Cortex of kidney (tissue), 1 donor: ENCODE measurements at places on chromosomes 1 and 21.

- no peak for DNase-seq
Measured at GRCh38 chr1:114803001-114803400, 22.5 kb upstream of the SIKE1 start.

- no peak for DNase-seq
Measured at GRCh38 chr21:31473685-31474345, 129.8 kb upstream of the TIAM1 start.

- no peak for DNase-seq
Measured at GRCh38 chr1:27830621-27831440, at the start of gene PPP1R8. Gene PPP1R8, plus strand, starts transcription at chr1:27830782. Its CDS starts 54 bp downstream, at chr1:27830836.

GRCh38 chr1:209307846-209308245 lies 275.7 kb upstream of the CAMK1G start:
- no peak for DNase-seq

- DNase-seq: no peak
Measured at GRCh38 chr1:89620664-89621063, 12.3 kb upstream of the LRRC8C start.

DNA sequence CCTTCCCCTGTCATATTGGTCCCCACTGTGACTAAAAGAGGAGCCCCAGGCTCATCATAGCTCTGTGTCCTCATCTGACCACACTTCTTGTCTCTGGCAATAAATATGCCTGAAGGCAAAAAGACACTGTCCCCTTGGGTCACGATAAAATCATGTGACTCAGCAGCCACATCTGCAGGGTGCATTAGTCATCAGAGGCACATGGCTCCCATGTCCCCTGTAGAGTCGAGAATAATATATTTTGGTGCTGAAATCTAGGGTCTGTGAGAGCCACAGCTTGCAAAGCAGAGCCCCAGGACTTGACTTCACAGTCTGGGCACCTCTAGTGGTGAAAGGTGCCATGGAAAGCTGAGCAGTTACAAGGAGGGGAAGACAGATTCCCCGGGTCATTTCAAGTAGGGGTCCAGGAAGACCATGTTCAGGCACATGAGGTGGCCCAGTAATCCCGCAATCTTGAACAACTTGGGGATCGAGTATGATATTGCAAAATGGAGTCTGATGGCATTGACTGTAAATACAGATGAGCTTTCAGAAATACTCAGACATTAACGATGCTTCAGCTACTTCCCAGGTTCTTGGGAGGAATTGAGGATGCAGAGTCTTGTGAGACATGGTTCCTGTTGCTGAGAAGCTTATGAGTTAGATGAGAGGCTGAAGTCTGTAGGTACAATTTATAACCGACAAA lies 68.6 kb downstream of the SLC35F3 start:
- DNase-seq: no peak

DNA sequence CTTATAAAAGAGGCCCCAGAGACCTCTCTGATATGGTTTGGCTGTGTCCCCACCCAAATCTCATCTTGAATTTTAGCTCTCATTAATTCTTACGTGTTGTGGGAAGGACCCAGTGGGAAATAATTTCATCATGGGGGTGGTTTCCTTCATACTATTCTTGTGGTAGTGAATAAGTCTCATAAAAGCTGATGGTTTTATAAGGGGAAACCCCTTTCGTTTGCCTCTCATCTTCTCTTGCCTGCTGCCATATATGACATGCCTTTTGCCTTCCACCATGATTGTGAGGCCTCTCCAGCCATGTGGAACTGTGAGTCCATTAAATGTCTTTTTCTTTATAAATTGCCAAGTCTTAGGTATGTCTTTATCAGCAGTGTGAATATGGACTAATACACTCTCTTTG lies 22.5 kb upstream of the NEK7 start:
- DNase-seq: no peak

GRCh38 chr1:23026568-23026967 lies 7.3 kb downstream of the KDM1A start:
- no peak for DNase-seq

DNA sequence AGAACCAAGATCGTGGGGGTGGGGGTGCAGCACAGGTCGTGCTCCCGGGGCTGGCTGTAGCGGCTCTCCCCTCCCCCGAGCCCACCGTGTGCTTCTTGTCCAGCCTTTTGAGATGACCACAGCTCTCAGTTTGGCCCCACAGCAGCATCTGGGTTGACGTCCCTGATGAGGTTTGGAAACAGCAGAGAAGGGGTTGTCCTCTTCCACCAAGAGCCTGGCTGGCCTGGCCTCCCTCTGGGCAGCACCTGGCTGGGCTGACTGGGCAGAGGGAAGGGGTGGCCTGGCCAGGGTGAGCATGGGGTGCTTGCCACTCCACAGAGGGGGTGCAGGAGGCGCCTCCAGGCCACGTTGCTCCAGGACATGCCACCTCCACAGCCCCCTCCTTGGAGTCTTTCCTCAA lies 61.5 kb downstream of the SKI start:
- DNase-seq: no peak

- no peak for DNase-seq
Measured at GRCh38 chr21:38165466-38166172, 91.2 kb upstream of the KCNJ15 start.

DNA sequence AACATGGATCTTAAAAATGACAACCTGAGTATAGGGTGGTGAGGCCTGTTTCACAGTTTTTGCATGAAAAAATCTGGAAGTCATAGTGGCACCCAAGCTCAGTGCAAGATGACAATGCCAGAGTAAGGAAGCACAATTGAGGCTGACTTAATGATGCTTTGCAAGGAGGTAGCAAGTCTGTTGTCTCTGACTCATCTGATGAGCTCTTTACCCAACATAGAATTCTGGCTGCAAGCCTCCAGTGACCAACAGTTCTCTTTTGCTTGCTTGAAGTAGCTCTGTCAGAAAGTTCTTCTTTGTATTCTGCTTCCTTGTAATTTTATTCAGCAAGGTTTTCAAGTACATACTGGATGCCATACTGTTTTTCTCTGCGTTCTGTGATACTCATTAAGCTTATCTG lies 117.1 kb downstream of the FOXD2 start:
- no peak for DNase-seq

DNA sequence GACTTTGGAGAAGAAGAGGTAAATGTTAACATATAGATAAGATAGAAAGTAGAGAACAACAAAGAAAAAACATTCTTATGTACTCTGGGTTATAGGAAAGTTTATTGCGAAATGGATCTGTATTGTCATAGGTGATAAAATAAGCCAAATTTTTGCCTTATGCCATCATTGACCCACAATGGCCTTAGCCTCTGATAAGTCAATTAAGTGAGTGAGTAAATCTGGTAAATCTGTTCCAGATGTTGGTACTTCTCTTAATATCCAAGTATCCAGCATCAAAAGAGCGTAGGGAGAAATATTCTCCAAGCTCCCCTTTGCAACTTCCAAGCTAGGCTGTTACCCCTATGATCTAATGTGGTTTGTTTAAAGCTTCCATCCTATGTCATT lies 38.3 kb upstream of the CLCA4 start:
- DNase-seq: no peak

DNA sequence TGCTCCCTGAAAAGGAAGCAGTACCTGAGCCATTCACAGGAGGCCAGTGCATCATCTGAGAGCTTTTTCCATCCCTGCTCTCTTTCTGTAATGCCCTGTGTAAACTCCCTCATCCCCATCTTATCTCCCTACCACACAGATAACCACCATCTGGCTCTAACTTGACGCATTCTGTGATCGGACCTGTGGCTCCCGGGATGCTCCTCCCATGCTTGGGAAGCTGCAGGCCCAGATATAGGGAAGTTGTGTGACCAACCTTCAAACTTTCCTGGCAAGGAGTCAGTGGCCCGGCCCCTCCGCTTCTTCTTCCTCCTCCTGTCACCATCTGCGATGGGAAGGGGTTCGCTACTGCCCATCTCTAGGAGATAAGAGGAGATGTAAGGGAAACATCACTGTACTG lies 21.1 kb downstream of the MKNK1 start:
- DNase-seq: no peak

GRCh38 chr1:200970771-200971427 lies 52.6 kb downstream of the KIF21B start:
- DNase-seq: no peak

- DNase-seq: no peak
Measured at GRCh38 chr1:159889821-159890252, 10.1 kb downstream of the CFAP45 start.

DNA sequence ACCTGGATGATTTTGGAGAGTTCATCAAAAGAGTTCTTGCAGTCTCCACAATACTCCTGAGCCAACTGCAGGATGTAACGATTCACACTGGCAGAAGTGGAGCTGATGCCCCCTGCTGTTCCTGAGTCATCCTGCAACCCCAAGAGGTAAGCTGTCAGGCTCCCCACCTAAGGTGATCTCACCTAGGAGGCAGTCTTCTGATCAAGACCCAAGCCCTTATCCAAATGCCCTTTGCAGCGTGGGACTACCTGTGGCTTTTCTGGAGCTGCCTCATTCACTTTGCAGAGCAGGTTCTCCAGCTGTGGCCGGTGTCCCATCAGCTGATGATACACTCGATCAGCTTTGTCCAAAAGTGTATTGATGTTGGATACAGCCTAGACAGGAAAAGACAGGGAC lies 96.4 kb downstream of the UBR4 start:
- DNase-seq: no peak

- no peak for DNase-seq
Measured at GRCh38 chr1:115227346-115228082, 110.5 kb downstream of the NGF start.

DNA sequence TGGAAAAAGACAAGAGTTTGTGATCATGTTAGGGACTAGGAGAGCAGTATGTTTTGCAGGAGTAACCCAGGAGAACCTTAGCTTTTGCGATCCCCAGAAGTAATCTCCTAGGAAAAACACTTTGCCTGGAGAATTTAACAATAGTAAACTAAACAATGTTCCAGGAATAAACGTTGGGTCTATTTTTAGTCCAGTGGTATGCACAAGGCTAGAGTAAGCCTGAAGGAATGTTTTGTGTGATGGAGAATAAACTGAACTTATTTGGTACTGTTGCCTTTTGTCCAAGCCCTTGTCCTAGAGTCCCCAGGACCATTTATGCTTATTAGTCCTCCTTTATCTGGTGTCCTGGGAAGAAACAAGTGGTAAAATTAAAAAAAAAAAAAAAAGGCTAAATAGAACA lies 28.7 kb upstream of the RGS5 start:
- DNase-seq: no peak

GRCh38 chr1:155913969-155914757 lies 3.0 kb upstream of the RIT1 start:
- DNase-seq: no peak

DNA sequence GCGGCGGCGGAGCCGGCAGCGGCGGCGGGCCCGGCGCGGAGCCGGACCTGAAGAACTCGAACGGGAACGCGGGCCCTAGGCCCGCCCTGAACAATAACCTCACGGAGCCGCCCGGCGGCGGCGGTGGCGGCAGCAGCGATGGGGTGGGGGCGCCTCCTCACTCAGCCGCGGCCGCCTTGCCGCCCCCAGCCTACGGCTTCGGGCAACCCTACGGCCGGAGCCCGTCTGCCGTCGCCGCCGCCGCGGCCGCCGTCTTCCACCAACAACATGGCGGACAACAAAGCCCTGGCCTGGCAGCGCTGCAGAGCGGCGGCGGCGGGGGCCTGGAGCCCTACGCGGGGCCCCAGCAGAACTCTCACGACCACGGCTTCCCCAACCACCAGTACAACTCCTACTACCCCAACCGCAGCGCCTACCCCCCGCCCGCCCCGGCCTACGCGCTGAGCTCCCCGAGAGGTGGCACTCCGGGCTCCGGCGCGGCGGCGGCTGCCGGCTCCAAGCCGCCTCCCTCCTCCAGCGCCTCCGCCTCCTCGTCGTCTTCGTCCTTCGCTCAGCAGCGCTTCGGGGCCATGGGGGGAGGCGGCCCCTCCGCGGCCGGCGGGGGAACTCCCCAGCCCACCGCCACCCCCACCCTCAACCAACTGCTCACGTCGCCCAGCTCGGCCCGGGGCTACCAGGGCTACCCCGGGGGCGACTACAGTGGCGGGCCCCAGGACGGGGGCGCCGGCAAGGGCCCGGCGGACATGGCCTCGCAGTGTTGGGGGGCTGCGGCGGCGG lies 1.0 kb downstream of the ARID1A start:
- DNase-seq: no peak

GRCh38 chr1:243748227-243748626 lies 101.8 kb downstream of the AKT3 start:
- no peak for DNase-seq

DNA sequence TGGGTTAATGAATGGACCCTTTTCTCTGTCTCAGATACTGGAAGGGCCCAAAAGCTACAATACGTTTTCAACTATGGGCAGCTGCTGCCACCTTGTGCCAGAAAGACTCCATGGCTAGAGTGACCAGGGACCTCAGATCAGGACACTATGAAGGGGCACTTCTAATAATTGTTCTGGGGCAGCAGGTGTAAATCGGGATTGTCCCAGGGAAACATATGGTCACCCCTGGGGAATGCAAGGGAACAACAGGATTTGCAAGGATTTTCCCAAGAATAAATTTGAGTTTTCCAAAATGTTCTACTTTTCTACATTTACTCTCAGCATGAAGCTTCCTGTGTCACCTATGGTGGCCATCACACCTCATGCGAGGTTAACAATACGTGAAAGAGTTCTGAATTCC lies 12.0 kb upstream of the FCAMR start:
- no peak for DNase-seq

- no peak for DNase-seq
Measured at GRCh38 chr21:15204140-15204969, 139.6 kb upstream of the NRIP1 start.

GRCh38 chr1:110438893-110439292 lies 12.1 kb upstream of the PROK1 start:
- no peak for DNase-seq

DNA sequence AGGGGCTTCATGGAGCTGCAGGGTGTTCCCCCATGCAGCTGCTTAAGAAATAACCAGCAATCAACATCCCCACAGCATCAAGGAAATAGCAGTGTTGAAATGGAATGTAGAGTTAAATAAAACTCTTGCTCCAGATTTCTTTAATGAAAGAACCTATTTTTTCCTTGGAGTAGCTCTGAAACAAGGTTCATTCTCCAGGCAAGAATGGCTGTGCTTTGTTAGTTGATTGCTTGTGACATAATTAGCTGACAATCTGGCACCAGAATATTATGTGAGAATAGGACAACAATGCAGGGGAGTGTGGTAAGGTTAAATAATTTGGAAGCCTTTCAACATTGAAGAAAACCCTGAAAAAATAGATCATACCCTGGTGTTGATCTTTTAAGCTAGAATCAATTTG lies 254.2 kb upstream of the RRP15 start:
- no peak for DNase-seq

DNA sequence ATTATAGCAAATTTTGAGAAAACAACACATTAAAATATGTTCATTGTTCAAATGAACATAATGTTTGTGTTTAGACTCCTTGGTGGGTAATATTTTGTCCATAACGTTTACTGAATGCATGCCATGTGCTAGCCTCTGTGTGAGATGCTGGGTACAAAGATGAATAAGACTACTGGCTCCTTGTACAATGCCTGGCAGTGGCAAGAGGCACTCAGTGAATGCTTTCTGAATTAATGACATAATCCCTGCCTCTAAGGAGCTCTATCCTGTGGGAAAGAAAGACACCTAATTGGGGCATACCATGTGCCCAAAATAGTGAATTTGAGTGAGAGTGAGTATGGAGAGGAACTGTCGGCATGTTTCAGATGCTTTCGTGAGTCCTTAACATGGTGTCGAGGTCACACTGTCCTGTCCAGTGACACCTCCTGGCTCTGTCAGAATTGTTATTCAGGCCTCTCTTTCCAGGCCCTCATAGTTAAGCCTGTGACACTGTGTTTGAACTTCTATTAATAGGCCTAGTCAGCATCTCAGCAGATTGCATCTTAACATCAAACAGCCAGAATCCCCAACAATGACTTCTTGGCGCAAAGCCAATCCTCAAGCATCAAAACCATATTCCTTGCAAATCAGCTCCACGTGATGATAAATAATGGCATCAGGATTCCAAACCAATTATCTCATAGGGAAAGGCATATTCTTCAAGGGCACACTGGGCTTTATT lies 32.8 kb upstream of the S1PR1 start:
- DNase-seq: no peak
